ENCODE measurements at places on chromosomes 13 and 19. TPM values are rescaled to one million over a fixed set of nuclear protein-coding genes. Genes with fewer than 3 reads are reported as not detected.
A peak's percentile ranks its signal among the peaks of the same experiment; 100 is the strongest.

The NCAN gene
- 4.8 TPM for total RNA-seq

The CGB8 gene
- not detected for total RNA-seq

The RCBTB2 gene
- total RNA-seq = 34.8 TPM

The TPTE2 gene
- 0.17 TPM for total RNA-seq

The ACER1 gene
- not detected for total RNA-seq

The EXOC3L2 gene
- not detected for total RNA-seq

The ZNF415 gene
- total RNA-seq = 20.3 TPM

The TMC4 gene
- total RNA-seq = 0.46 TPM

The HMG20B gene
- total RNA-seq = 51.4 TPM

- peak; percentile 51 for DNase-seq
- H3K27ac ChIP-seq = peak overlapping the region; percentile 98
- H3K36me3 ChIP-seq = no peaks in the 10 kb centered on the region
- H3K4me1 ChIP-seq = peaks cover 96% of the 10 kb centered on the region
- H3K4me3 ChIP-seq = peak overlapping the region; percentile 19
- H3K27me3 ChIP-seq = no peaks in the 10 kb centered on the region
Measured at GRCh38 chr13:99724633-99725517, 223.6 kb downstream of the TM9SF2 start.

GRCh38 chr13:64099994-64100393 is 2684.3 kb upstream of the PCDH20 start:
- H3K4me1 ChIP-seq = no peaks in the 10 kb centered on the region
- no peak overlapping the region for H3K4me3 ChIP-seq
- no peak for DNase-seq
- no peaks in the 10 kb centered on the region for H3K36me3 ChIP-seq
- H3K27me3 ChIP-seq = no peaks in the 10 kb centered on the region

- H3K36me3 ChIP-seq = no peaks in the 10 kb centered on the region
- H3K27me3 ChIP-seq = no peaks in the 10 kb centered on the region
- no peak overlapping the region for H3K27ac ChIP-seq
- no peak overlapping the region for H3K4me3 ChIP-seq
- no peak for DNase-seq
- no peaks in the 10 kb centered on the region for H3K4me1 ChIP-seq
Measured at GRCh38 chr13:28753208-28753892, 34.6 kb upstream of the SLC46A3 start.

DNA sequence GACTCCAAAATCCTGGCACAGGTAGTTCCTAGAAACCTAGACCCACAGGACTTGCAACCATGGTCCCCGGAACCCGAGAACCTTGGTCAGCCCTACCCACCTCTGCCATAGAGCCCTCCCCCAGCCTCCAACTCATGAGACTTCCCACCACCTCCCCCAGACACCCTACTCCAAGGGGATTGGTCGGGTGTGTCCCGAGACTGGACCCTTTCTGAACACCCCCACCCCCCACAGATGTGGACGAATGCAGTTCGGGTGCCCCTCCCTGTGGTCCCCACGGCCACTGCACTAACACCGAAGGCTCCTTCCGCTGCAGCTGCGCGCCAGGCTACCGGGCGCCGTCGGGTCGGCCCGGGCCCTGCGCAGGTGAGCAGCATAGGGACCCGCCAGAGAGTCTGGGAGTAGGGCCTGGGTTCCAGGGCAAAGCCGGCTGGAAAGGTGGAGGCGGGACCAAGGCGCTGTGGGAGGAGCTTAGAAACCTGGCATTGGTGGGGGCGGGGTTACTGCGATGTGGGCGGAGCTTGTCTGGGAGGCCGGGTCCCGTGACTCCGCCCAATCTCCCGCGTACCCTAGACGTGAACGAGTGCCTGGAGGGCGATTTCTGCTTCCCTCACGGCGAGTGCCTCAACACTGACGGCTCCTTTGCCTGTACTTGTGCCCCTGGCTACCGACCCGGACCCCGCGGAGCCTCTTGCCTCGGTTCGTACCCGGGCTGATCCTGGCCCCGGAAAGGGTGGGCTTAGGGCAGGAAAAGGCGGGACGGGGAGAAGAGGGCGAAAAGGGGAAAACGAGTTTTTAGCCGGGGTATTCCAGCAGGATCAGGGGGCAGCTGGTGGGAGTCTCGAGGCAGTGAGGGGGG is 11.9 kb downstream of the LTBP4 start:
- no peak overlapping the region for H3K27ac ChIP-seq
- DNase-seq = peak; percentile 88
- H3K4me3 ChIP-seq = peak overlapping the region; percentile 73
- peaks cover 50% of the 10 kb centered on the region for H3K27me3 ChIP-seq
- H3K4me1 ChIP-seq = peaks cover 10% of the 10 kb centered on the region
- peaks cover 5% of the 10 kb centered on the region for H3K36me3 ChIP-seq

GRCh38 chr19:48663667-48664066 is 9.2 kb downstream of the NTN5 start:
- no peaks in the 10 kb centered on the region for H3K36me3 ChIP-seq
- DNase-seq = no peak
- no peaks in the 10 kb centered on the region for H3K27me3 ChIP-seq

- peak; percentile 57 for DNase-seq
- no peaks in the 10 kb centered on the region for H3K4me1 ChIP-seq
- peak overlapping the region; percentile 99 for H3K4me3 ChIP-seq
Measured at GRCh38 chr19:45507872-45508416, 665 bp downstream of the VASP start.

GRCh38 chr13:37492075-37492474 is 106.5 kb downstream of the POSTN start:
- no peaks in the 10 kb centered on the region for H3K36me3 ChIP-seq
- H3K4me1 ChIP-seq = no peaks in the 10 kb centered on the region
- no peak overlapping the region for H3K27ac ChIP-seq
- H3K4me3 ChIP-seq = no peak overlapping the region

- no peaks in the 10 kb centered on the region for H3K4me1 ChIP-seq
- H3K4me3 ChIP-seq = no peak overlapping the region
- no peaks in the 10 kb centered on the region for H3K36me3 ChIP-seq
Measured at GRCh38 chr13:69109891-69110525, 997.6 kb upstream of the ATXN8OS start.

- peaks cover 12% of the 10 kb centered on the region for H3K4me1 ChIP-seq
- DNase-seq = no peak
- H3K27me3 ChIP-seq = no peaks in the 10 kb centered on the region
- no peak overlapping the region for H3K27ac ChIP-seq
- no peak overlapping the region for H3K4me3 ChIP-seq
Measured at GRCh38 chr19:46625731-46626130, 842 bp upstream of the PTGIR start.

DNA sequence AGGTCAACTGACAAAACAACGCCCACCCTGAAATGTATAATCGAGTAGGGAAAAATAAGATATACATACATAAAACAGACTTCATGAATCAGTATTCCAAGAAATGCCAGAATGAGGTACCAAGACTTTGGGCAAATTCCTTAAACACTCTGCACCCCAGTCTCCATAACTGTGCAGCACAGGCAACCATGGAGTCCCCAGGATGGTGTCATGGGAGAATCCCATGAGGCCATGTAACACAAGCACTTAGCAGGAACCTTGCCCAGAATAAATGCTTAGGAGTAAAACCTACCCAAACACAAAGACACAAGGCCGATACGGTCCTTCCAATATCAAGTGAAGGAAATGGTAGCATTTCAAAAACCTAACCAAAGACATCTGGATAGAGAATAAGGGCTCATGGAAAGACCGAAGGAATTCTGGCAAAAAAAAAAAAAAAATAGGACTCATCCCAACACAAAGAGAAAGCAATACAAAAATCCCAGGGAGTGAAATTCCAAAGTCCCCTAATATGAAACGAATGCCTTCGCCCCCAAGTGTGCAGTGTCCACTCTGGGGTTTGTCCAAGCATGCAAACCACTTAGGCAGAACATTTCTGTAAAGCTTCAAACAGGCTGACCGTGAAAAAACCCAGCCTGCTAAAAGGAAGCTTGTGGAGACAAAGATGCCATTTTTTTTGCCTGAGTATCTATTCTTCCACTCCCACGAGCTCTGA is 11.1 kb downstream of the ZC3H4 start:
- no peaks in the 10 kb centered on the region for H3K27me3 ChIP-seq
- no peak for DNase-seq
- peaks cover 30% of the 10 kb centered on the region for H3K4me1 ChIP-seq
- no peak overlapping the region for H3K4me3 ChIP-seq
- H3K27ac ChIP-seq = no peak overlapping the region

GRCh38 chr13:91247768-91248167 is 99.7 kb upstream of the MIR17HG start:
- no peak overlapping the region for H3K4me3 ChIP-seq
- no peak for DNase-seq
- no peaks in the 10 kb centered on the region for H3K36me3 ChIP-seq

GRCh38 chr19:15445227-15445605 is 4.5 kb downstream of the WIZ start:
- peaks cover 7% of the 10 kb centered on the region for H3K4me1 ChIP-seq
- no peak overlapping the region for H3K27ac ChIP-seq
- no peaks in the 10 kb centered on the region for H3K36me3 ChIP-seq
- no peak overlapping the region for H3K4me3 ChIP-seq
- no peaks in the 10 kb centered on the region for H3K27me3 ChIP-seq

DNA sequence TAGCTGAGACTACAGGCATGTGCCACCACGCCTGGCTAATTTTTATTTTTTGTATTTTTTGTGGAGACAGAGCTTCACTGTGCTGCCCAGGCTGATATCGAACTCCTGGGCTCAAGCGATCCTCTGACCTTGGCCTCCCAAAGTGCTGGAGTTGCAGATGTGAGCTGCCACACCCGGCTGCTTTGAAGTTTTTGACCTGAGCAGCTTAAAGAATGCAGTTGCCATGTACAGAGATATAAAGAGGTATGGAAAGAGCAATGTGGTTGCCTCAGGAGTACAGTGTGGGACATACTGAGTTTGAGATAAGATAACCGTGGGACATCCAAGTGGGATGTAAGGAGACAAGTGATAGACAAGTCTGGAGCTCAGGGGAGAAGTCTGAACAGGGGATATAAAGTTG is 82.7 kb upstream of the LSM14A start:
- no peak for DNase-seq
- peaks cover 8% of the 10 kb centered on the region for H3K4me1 ChIP-seq
- H3K27ac ChIP-seq = no peak overlapping the region
- H3K4me3 ChIP-seq = no peak overlapping the region
- no peaks in the 10 kb centered on the region for H3K27me3 ChIP-seq
- H3K36me3 ChIP-seq = no peaks in the 10 kb centered on the region

GRCh38 chr19:58575183-58576041 is 2.3 kb upstream of the MZF1 start:
- H3K4me1 ChIP-seq = peaks cover 14% of the 10 kb centered on the region
- H3K36me3 ChIP-seq = no peaks in the 10 kb centered on the region
- H3K27me3 ChIP-seq = no peaks in the 10 kb centered on the region
- H3K4me3 ChIP-seq = peak overlapping the region; percentile 66
- H3K27ac ChIP-seq = peak overlapping the region; percentile 84

- H3K4me3 ChIP-seq = no peak overlapping the region
- H3K27me3 ChIP-seq = no peaks in the 10 kb centered on the region
- no peaks in the 10 kb centered on the region for H3K36me3 ChIP-seq
- H3K27ac ChIP-seq = no peak overlapping the region
- H3K4me1 ChIP-seq = no peaks in the 10 kb centered on the region
Measured at GRCh38 chr19:11194656-11195558, 2.4 kb downstream of the KANK2 start.

DNA sequence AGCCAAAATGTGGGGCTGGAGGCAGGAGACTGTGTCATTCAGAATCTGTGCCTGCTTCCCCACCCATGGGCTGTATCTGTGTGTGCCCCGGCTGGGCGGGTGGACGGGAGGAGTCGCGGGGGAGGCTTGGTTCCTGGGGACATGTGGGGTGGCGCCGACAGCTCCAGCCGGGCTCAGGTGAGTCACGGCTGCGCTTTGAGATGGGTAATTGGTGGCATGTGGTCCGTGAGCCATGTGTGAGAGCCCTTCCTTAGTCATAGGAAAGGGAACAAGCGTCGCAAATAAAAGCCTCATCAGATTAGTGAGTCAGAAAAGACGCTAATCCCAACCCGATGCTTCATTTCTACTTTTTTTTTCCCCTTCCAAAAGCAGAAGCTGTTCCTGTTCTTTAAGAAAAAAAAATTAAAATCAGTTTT is 118.6 kb upstream of the ZNF536 start:
- no peak overlapping the region for H3K27ac ChIP-seq
- no peak overlapping the region for H3K4me3 ChIP-seq
- no peaks in the 10 kb centered on the region for H3K36me3 ChIP-seq
- peaks cover 10% of the 10 kb centered on the region for H3K27me3 ChIP-seq
- H3K4me1 ChIP-seq = peaks cover 33% of the 10 kb centered on the region
- peak; percentile 42 for DNase-seq

DNA sequence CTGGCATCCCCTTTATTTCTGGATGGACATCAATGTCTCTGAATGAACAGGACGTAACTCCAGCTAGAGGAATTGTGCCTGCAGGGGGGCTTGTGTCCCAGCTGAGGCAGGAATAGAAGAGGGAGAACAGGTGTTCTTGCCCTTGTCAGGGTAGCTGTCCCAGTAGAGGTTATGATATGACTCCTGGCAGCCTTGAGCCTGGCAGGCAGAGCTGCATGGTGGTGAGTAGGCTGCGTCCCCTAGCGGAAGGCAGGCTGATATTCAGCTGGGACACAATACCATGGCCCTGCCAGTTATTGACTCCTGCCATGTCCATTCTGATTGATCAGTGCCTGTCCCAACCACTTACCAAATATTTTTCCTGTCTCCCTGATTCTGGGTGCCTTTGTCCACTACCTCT is 197.2 kb downstream of the RAP2A start:
- H3K27me3 ChIP-seq = no peaks in the 10 kb centered on the region
- H3K4me1 ChIP-seq = no peaks in the 10 kb centered on the region
- DNase-seq = peak; percentile 34

DNA sequence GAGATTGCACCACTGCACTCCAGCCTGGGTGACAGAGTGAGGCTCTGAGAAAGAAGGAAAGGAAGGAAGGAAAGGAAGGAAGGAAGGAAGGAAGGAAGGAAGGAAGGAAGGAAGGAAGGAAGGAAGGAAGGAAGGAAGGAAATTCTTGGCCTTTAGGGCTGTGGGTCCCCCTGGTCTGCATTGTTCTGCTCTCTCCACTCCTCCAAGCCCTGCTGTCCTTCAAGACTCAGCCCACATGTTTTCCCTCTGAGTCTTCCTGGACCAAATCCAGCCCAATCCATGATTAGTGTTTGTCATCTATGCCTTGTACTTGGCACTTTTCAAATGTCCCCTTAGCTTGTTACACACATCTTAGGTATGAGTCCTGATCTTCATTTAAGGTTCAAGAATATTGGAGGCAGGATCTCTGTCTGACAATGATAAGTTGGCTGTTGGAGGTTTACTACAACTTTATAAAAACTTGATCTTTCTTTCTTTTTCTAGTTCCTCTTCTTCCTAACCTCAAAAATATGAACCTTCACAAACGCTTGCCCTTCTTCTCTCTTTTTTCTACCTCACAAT is 48.8 kb upstream of the INTS6 start:
- no peaks in the 10 kb centered on the region for H3K27me3 ChIP-seq
- no peaks in the 10 kb centered on the region for H3K4me1 ChIP-seq
- DNase-seq = no peak
- no peaks in the 10 kb centered on the region for H3K36me3 ChIP-seq
- no peak overlapping the region for H3K27ac ChIP-seq
- no peak overlapping the region for H3K4me3 ChIP-seq

DNA sequence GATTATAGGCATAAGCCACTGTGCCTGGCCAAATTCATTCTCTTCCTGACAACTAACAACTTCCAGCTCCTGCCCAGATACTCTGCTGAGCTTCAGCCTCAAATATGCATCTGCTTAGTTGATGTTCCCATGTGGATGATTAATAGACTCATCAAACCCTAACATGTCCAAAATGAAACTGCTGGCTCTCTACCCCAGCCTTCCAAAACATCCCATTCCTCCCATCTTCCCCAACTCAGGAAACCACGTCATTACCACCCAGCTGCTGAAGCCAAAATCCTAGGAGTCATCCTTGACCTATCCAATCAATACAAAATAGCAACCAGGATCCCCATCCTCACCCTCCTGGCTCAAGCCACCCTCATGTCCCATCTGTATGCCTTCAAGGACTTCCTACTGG is 20.9 kb downstream of the POU2F2 start:
- H3K4me1 ChIP-seq = no peaks in the 10 kb centered on the region
- H3K4me3 ChIP-seq = no peak overlapping the region
- no peak for DNase-seq
- H3K27me3 ChIP-seq = no peaks in the 10 kb centered on the region
- no peak overlapping the region for H3K27ac ChIP-seq
